ENCODE measurements at places on chromosomes 6 and 20. TPM values are rescaled to one million over a fixed set of nuclear protein-coding genes. Genes with fewer than 3 reads are reported as not detected.

- H3K27me3 ChIP-seq: no peaks in the 10 kb centered on the region
- no peak for DNase-seq
- no peak overlapping the region for H3K4me3 ChIP-seq
- peaks cover 14% of the 10 kb centered on the region for H3K4me1 ChIP-seq
Observed at GRCh38 chr20:53850319-53850718, 220.1 kb downstream of the BCAS1 start.

SNPH gene
- 2.7 TPM for total RNA-seq

DNA sequence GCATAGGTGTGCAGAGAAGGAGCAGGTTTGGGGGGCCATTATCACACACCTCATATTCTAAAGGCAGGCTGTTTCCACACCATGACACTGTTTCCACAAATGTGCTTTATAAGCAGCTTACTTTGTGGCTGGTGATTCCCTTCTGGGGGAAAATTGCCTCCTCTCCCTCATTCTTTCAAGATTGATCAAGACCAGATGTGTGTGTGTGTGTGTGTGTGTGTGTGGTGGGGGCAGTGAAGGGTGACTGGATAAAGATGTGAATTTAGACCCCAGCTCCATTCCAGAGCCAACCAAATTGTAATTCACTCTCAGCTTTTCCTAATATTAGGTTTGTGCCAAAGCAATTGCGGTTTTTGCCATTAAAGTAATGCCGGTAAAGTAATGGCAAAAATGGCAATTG is 45.6 kb downstream of the EDN3 start:
- DNase-seq: no peak
- H3K4me1 ChIP-seq: peaks cover 11% of the 10 kb centered on the region
- H3K36me3 ChIP-seq: no peaks in the 10 kb centered on the region
- no peak overlapping the region for H3K4me3 ChIP-seq
- H3K27ac ChIP-seq: no peak overlapping the region
- peaks cover 25% of the 10 kb centered on the region for H3K27me3 ChIP-seq

KCNS1 gene
- 2.2 TPM for total RNA-seq

DNA sequence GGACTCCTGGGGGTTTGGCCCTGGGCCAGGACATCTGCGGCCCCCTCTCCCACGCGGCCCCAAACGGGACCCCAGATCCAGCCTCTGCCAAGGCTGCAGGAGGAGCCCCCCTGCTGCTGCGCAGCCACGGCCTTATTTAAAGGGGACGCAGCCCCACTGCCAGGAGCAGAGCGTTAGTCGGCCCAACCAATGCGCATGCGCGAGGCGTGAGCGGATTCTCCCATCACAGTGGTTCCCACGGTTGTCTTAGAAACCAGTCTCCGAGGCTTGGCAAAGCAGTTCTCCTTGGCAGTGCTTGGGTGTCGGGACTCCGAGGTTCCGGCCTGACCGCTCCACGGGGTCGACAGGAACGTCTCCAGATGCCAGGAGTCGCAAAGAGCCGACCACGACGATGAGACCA is 288.3 kb upstream of the ZNF337 start:
- H3K36me3 ChIP-seq: no peaks in the 10 kb centered on the region
- no peak overlapping the region for H3K4me3 ChIP-seq
- DNase-seq: no peak

DNA sequence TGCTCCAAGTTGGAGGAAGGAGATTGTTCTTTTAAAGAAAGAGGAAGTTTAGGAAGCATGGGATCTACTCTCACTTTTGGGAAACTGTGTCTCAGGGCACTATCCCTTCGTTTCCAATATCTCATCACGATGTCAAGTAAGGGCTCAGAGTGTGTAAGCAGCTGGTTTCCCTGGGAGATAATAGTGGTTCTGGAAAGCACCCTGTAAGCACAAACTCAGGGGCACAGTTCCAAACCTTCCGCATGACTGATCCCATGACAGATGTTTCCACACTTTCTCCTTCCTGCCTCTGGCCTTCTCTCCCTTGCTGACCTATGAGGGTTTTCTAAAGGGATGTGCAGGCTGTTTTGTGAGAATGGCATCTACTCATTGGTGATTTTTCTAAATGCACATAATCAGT is 33.9 kb downstream of the ADTRP start:
- DNase-seq: no peak
- H3K4me3 ChIP-seq: no peak overlapping the region
- H3K27ac ChIP-seq: no peak overlapping the region
- no peaks in the 10 kb centered on the region for H3K27me3 ChIP-seq
- no peaks in the 10 kb centered on the region for H3K36me3 ChIP-seq

MYLK2 gene
- total RNA-seq: 0.21 TPM

RNASET2 gene
- total RNA-seq: 32.3 TPM

PPP1R3G gene
- total RNA-seq: 0.45 TPM
